ENCODE measurements at places on chromosomes 4 and X.
A peak's percentile ranks its signal among the peaks of the same experiment; 100 is the strongest.

DNA sequence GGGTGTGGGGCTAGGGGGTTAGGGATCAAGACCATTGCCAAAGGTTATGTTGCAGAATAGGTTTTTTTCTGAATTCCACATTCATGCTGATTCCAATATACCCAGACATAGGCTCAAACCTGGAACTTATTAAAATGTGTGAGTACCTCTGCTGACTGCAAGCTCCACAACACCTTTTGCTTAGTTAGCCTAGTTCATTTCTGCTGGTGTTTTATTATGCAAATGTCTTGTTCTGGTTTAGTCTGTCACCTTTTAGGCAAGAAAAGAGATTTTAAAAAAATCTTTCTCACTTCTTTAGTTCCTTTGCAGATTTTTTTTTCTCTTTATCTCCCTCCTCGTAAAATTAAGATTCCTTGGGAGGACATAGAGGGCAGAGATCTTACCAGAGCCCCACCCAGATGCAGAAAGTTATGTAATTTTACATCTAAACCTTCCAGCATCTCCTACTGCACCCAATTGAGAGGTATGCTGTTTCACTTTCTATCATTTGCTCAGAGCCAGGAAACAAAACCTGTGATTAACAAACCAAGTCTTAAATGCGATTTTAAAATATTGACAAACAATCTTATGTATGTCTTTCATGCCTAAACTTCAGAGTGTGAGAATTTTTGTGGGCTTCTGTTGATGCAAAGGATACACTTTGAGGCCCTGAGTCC, 190.7 kb upstream of the CLNK start:
- no peak for DNase-seq

GRCh38 chr4:159455675-159456237, 352.9 kb downstream of the RAPGEF2 start:
- no peak for DNase-seq

GRCh38 chrX:85914431-85914830, 132.9 kb downstream of the CHM start:
- DNase-seq = no peak

DNA sequence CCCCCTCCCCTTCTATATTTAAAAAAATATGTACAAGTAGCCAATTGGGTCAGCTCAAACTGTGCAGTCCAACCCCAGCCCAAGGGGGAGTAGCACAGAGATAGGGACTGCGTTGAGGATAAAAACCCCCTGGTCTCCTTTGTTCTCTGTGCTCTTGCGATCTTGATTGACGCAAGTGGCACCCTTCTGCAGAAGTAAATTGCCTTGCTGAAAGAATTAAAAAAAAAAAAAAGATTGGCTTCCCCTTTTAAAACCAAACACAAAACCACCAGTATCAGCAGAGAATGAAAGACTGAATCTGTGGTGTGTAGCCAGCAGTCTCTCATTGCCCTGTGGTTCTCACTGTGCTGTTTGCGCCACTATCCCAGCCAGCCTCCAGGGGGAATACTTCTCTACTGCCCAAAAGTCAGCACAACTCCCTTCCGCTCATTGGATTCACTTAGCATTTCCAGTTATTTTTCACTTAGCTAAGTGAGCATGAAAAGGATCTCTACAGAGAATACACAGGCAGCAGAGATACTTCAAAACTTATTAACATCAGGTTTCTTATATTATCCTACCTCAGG, 29.7 kb downstream of the MANBA start:
- no peak for DNase-seq

- DNase-seq = no peak
Observed at GRCh38 chr4:61812171-61812570, 612.0 kb downstream of the ADGRL3 start.

GRCh38 chr4:2255501-2256155, 6.3 kb downstream of the MXD4 start:
- no peak for DNase-seq

GRCh38 chr4:61086979-61087378, 113.1 kb upstream of the ADGRL3 start:
- no peak for DNase-seq

GRCh38 chrX:30935985-30936384, 46.9 kb upstream of the TAB3 start:
- DNase-seq = no peak

- DNase-seq = peak; percentile 45
Observed at GRCh38 chr4:182938205-182938645, 21.0 kb upstream of the DCTD start.

GRCh38 chr4:151853034-151853433, 92.2 kb upstream of the GATB start:
- no peak for DNase-seq

GRCh38 chr4:167424341-167425256, 190.3 kb upstream of the SPOCK3 start:
- DNase-seq = no peak

DNA sequence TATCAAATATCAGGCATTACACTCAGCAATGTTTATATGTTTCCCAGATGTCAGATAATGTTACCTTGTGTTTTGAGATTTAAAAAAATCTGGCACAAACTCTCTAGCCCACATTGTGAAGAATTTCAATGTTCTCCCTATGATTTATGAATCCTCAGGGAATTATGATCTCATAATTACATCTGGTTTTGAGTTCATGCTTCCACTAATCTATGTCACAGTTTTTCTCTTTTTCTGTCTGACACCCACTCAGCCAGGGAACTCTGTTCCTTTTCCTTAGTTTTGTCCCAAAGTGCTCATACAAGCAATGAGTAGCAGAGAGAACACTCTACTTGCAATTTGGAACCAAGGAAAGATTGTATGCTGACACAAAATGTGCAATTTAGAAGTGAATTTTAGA, 212.1 kb upstream of the POF1B start:
- DNase-seq = no peak

DNA sequence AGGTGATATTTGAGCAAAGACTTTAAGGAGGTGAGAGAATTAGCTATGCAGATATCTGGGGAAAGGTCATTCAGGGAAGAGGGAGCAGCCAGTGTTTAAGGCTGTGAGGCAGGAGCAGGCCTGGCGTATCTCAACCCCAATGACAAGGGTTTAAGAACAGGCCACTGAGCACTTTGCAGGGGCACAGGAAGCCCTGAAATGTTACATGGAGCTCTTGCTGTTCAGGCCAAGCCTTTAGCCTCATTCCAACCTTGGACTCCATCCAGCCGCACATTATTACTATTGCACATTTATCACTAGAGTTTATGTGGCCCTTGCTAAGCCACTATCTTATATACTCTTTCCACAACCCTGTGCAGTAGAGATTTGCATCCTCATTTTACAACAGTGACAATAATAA, 114.0 kb downstream of the EFNB1 start:
- no peak for DNase-seq

GRCh38 chr4:113469023-113469390, 292.5 kb downstream of the CAMK2D start:
- no peak for DNase-seq

DNA sequence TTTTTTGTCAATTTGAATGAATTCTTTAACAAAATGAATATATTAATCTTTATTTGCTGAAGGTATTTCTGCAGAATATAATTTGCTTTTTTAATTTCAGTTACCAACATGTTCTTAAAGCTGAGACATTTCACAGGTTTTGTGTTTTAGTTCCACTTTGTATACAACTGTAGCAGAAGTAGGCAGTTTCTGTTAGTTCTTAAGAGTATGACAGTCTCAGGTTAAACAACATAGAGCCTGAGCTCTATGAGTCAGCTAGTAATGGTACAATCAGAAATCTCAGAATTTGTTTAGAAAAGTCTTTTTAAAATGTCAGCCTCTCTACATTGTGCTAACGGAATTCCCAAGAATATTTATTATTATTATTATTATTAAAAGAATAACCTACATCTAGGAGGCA, 50.4 kb downstream of the GSTCD start:
- no peak for DNase-seq

GRCh38 chr4:3388471-3389232, 53.1 kb upstream of the HGFAC start:
- DNase-seq = no peak

GRCh38 chr4:10033191-10033881, 12.0 kb upstream of the SLC2A9 start:
- no peak for DNase-seq

DNA sequence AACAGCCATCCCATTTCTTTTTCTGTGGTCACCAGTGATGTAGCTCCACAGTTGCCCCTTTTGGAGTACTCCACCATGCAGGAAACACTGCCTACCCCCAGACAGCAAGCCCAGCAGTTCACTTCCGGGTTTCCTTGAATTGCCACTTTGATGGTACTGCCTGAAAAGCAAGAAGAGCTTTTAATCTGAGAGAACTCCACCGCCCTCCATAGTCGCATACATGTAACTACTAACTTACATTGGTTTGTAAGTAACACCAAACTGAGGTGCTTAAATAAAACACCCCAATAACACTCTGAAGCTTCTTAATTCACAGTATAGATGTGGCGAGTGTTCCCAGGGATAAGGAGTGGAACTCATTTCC, 53.6 kb upstream of the HPSE start:
- no peak for DNase-seq

DNA sequence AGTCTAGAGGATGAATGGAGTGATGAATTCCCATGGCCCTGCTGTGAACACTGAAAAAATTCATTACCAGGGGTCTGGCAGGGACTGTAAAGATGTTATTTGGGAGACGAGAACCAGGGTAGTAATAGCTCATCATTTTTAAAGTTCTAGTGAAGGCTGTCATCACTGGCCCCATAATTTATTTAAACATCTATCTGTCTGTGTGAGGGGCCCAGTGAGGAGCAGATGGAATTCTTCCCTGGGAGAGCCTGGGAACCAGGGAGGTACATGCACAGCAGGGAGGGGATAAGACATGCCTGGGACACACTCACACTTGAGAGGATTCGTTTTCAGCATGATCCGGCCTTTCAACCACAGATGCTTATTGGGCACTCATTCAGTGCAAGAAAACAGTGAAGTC, 162.0 kb downstream of the PDGFRA start:
- no peak for DNase-seq
